Activated CD4-positive, alpha-beta T cell treated with anti-CD3 and anti-CD28 coated beads for 36 hours (primary cell): ENCODE measurements at places on chromosomes 5 and 9. TPM values are rescaled to one million over a fixed set of nuclear protein-coding genes. Genes with fewer than 3 reads are reported as not detected.

- no peak for DNase-seq
Observed at GRCh38 chr5:36606036-36606427, 374 bp upstream of the SLC1A3 start.

GRCh38 chr5:165497707-165498106 is 1992.3 kb downstream of the MAT2B start:
- DNase-seq: no peak

DNA sequence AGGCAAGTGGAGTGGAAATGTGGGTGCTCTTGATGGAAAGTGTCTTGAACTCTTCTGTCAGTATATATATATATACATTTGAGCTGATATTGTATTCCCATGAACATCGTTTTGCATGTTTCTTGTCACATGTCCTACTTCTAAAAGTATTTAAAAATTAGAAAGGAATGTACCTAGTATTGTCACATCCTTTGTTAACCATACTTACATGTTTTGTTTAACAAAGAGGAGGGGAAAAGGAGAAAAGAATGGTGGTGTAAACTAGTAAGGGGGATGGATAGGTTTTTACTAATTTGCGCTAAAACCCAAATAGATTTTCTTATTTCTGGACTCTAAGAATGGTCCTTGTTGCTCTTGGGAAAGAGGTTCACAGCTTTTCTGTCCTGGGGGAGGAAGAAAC is 181.7 kb downstream of the GOLPH3 start:
- no peak for DNase-seq

GRCh38 chr5:111584651-111585050 is 72.3 kb upstream of the STARD4 start:
- peak; percentile 18 for DNase-seq

Gene ANKRD18B
- total RNA-seq: 1.5 TPM

DNA sequence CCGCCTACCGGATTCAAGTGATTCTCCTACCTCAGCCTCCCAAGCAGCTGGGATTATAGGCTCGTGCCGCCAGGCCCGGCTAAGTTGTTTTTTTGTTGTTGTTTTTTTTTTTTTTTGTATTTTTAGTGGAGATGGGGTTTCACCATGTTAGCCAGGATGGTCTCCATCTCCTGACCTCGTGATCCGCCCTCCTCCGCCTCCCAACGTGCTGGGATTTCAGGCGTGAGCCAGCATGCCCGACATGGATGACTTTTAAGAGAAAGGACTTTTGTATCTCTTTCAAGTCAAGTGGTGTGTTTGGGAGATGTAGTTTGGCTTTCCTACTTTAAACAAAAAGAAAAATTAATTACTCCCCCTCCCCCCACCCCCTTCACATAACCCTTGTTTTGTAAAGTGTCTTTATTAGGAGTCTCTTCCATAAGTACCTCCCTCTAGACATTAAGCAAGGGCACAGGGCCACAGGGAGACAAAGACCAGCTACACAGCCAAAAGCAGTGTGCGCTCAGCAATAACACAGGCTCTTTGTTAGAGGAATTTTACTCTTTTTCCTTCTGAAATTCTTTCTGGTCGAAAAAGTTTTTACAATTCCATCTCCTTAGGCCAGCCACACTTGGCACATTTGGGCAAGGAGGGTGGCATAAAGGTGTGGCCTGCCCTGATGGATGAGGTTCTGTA is 31.2 kb downstream of the JAKMIP2 start:
- DNase-seq: no peak

- DNase-seq: no peak
Observed at GRCh38 chr5:166758151-166758550, 1533.3 kb upstream of the WWC1 start.

- peak; percentile 55 for DNase-seq
Observed at GRCh38 chr5:143261748-143262392, 141.6 kb downstream of the NR3C1 start.

DNA sequence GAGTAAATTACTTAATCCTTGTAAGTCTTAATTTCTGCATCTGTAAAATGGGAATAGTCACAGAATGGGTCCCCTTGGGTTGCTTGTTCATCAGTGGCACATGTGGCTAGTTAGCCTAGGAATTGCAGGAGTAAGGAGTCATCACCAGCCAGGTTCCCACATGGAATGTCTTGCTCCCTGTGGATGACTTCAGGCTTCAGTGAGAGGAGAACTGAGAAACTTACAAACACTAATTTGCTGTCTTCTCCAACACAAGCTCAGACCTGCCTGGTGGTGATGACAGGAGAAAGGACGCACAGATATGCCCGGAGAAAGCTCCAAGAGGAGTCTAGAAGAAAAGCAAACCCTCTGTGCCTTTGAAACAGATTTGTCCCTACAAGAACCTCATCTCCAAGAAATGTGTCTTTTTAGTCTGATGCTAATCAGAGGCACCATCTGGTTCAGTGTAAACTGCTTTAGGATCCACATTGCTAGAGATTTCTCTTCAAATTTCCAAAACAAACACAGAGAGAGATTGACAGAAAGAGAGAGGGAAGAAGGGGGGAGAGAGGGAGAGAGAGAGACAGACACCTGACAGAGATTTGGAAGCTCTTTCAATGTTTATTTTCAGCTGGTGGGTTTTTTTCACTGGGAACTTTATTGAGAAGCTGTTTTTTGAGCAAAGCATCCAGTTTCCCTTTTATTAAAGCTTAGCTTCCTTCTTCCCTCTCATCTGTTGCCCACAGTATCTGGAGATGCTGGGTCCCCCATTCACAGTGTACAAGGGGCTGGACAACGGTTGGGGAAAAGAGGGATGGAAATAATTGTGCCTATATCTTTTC is 128.3 kb downstream of the DOCK2 start:
- DNase-seq: no peak

Gene SLCO6A1
- not detected for total RNA-seq

GRCh38 chr5:138844812-138845513 is 30.2 kb downstream of the LRRTM2 start:
- no peak for DNase-seq

Gene GMCL2
- total RNA-seq: not detected

DNA sequence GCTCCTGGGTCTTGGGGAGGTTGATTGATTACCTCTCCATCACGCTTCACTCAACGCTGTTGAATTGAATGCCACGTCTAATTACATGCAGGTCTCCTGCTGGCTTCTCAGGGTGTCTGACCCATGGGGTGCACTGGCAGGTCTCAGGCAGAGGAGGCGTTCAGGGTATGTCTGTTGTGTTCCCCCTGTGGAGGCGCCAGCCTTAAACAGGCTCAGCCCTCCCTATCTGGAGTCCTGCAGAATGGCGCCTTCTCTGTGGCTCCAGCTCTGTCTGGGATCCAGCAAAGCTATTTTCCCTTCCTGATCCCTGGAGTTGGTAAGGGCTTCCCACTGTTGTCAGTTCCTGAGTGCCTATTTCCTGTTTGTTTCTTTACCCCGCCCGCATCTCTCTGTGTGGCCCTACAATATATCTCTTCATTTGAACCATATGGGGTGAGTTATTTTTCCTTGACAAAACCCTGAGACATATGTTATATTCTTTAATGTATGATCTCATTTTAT is 150.0 kb downstream of the NTRK2 start:
- no peak for DNase-seq

Gene ALDH7A1
- total RNA-seq: 13.2 TPM

DNA sequence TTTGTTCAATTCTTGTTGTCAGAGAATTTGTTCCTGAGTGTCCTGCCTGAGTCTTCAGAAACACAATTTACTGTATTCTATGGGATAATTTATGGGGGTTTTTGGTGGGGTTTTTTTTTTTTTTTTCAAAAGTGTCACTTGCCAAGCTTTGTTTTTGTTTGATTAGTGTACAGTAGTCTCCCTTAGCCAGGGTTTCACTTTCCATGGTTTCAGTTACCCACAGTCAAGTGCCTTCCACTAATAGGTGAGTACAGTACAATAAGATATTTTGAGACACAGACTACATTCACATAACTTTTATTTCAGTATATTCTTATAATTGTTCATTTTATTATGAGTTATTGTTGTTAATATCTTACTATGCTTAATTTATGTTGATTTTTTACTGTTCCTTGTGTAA is 25.0 kb upstream of the AUH start:
- no peak for DNase-seq

- no peak for DNase-seq
Observed at GRCh38 chr9:26157411-26157810, 479.2 kb upstream of the TUSC1 start.

GRCh38 chr9:126377536-126377935 is 50.9 kb downstream of the MVB12B start:
- no peak for DNase-seq

- DNase-seq: no peak
Observed at GRCh38 chr5:176748967-176749935, 61.1 kb upstream of the UNC5A start.

DNA sequence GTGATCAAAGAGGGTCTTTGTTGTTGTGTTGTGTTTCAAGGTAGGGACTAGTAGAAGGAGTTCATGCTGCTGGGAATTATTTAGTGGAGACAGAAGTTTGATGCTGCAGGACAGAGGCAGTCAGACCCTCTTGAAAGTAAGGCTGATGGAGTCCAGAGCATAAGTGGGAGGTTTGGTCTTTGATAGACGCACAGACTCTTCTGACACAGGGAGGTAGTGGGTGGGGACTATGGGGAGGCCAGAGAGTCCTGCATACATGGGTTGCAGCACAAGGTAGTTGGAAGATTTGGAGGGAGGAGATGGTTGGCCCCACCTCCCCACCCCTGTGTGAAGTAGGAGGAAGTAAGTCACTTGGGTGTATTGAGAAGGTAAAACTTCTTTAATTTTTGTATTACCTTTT is 2.4 kb upstream of the CCDC112 start:
- DNase-seq: no peak

Gene TTC16
- total RNA-seq: 0.16 TPM

DNA sequence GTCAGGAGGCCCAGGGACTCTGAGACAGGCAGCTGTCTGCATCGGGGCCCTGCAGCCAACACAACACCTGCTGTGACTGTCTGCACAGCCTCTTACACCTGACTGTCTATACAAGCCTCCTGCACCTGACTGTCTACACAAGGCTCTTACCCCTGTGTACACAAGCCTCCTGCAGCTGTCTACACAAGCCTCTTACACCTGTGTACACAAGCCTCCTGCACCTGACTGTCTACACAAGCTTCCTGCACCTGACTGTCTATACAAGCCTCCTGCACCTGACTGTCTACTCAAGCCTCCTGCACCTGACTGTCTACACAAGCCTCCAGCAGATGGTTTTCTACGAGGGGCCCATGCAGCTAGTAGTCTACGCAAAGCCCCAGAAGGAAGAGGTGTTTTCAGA is 18.6 kb downstream of the IRX2 start:
- no peak for DNase-seq

Gene MAMDC4
- total RNA-seq: 17.5 TPM

Gene DOCK8
- 125 TPM for total RNA-seq

Gene GPR151
- not detected for total RNA-seq

DNA sequence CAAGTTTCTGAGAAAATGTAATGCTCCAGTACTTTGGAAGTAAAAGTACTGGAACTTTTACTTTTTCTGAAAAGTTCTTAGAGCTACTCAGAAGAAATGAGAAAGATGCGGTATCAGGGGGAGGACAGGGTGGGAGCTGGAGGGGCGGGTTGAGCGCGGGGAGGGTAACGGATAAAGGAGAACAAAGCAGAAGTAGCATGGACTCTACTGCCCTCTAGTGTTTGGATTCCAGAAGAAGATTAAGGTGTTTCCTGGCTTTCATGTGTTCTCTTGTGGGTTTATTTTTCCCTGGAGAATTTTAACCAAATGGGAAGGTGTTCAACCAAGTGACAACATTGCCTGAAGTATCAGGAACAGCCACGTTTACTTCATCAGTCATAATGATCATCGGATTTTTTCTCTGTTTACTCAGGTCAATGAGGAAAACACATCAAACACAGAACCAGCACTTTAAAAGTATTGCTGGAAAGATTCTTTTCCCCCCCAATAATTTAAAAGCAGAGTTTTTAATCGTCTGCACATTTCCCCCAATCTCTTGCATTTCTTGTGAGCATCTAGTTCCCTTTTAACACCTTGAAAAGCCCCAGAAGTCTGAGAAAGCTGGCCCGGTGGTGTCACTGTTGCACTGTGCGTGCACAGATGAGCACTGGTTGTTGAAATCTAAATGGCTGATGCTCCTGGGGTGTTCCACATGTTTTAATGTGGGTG is 190.6 kb downstream of the MPDZ start:
- DNase-seq: peak; percentile 9

Gene PCDHA13
- total RNA-seq: not detected

GRCh38 chr5:7395947-7396712 is at the start of gene ADCY2:
Gene ADCY2, plus strand, starts transcription at chr5:7396138. Its CDS starts 159 bp downstream, at chr5:7396297.
- peak; percentile 26 for DNase-seq

- DNase-seq: peak; percentile 87
Observed at GRCh38 chr5:151150471-151151262, 6.9 kb downstream of the ANXA6 start.

Gene ALDH1B1
- total RNA-seq: 21.8 TPM

DNA sequence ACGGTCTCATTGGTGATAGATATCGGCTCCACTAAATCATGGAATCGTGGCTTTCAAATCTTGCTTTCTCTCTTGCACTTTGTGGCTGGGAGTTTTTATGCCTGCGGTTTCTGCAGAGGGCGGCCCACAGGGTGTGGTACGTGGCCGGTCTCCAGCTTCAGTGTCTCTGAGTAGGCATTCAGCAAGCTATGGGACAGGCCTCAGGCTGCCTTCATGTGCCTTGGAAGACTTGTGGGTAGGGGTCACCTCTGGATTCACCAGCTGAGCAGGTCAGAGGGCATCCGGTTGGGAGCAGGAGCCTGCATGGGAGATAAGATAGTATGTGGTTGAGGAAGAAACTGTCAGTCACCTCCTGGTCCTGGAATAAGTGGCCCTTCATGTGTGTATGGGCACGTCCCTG is 47.7 kb downstream of the AMBP start:
- no peak for DNase-seq

Gene HRCT1
- total RNA-seq: not detected

- no peak for DNase-seq
Observed at GRCh38 chr5:36323926-36324781, 22.5 kb upstream of the RANBP3L start.

DNA sequence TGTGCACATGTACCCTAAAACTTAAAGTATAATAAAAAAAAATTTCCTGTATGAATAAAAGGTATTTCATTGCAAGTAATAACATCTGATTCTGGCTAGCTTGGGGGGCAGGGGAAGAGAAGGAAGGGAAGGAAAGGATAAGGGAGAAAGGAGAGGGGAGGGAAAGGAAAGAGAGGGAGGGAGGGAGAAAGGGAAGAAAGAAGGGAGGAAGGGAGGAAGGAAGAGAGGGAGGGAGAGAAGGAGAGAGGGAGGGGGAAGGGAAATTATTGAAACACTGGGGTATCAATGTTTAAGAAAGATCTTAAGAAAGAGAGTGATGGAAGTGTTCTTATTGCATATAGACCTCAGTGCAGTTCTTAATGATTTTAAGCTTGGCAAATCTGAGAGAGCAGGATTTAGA is 129.8 kb upstream of the ZNF366 start:
- DNase-seq: no peak

Gene FGFR4
- total RNA-seq: 1.5 TPM

GRCh38 chr9:125600194-125600593 is 106.8 kb downstream of the MAPKAP1 start:
- no peak for DNase-seq

Gene CORO2A
- total RNA-seq: 9.7 TPM

Gene CARTPT
- not detected for total RNA-seq
